ENCODE measurements at places on chromosomes 16 and 17.

DNA sequence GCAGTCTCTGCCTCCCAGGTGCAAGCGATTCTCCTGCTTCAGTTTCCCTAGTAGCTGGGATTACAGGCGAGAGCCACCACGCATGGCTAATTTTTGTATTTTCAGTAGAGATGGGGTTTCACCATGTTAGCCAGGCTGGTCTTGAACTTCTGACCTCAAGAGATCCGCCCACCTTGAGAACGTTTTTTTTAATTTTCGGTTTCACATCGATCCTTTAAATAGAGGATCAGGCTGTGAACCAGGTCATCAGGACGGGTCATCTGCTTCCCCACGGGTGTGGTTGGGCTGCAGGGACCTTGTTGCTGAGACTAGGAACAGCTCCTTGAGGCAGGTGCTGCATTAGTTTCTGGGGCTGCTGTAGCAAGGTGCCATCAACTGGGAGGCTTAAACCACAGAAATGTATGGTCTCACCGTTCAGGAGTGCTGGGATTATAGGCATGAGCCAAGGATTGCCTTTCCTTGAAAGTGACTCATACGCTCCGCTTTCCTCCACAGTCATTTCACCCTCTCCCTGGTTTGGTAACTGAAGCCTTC, 7.9 kb upstream of the NAGPA start:
- peak; percentile 90 for DNase-seq
- no peaks in the 10 kb centered on the region for H3K36me3 ChIP-seq
- no peak overlapping the region for H3K4me3 ChIP-seq
- 0 out of 2 replicates have a peak overlapping the region, but pooled peaks have one; percentile 29 for H3K27ac ChIP-seq

- no peak for DNase-seq
- H3K4me1 ChIP-seq, result no peaks in the 10 kb centered on the region
- no peaks in the 10 kb centered on the region for H3K36me3 ChIP-seq
- H3K27ac ChIP-seq, result no peak overlapping the region
- H3K4me3 ChIP-seq, result no peak overlapping the region
Measured at GRCh38 chr16:49727611-49728010, 128.3 kb downstream of the ZNF423 start.

- peaks cover 8% of the 10 kb centered on the region for H3K36me3 ChIP-seq
- H3K27ac ChIP-seq, result peak overlapping the region; percentile 44
- no peaks in the 10 kb centered on the region for H3K27me3 ChIP-seq
- DNase-seq, result peak; percentile 63
- H3K4me1 ChIP-seq, result peaks cover 17% of the 10 kb centered on the region
Measured at GRCh38 chr16:46658925-46659324, 30.1 kb downstream of the VPS35 start.

GRCh38 chr17:59219370-59219769, 941 bp upstream of the GDPD1 start:
- H3K36me3 ChIP-seq, result no peaks in the 10 kb centered on the region
- no peak for DNase-seq
- H3K4me1 ChIP-seq, result peaks cover 5% of the 10 kb centered on the region

- DNase-seq, result no peak
- no peaks in the 10 kb centered on the region for H3K27me3 ChIP-seq
- no peak overlapping the region for H3K27ac ChIP-seq
- H3K4me3 ChIP-seq, result no peak overlapping the region
Measured at GRCh38 chr16:15510992-15511391, 76.6 kb downstream of the BMERB1 start.

DNA sequence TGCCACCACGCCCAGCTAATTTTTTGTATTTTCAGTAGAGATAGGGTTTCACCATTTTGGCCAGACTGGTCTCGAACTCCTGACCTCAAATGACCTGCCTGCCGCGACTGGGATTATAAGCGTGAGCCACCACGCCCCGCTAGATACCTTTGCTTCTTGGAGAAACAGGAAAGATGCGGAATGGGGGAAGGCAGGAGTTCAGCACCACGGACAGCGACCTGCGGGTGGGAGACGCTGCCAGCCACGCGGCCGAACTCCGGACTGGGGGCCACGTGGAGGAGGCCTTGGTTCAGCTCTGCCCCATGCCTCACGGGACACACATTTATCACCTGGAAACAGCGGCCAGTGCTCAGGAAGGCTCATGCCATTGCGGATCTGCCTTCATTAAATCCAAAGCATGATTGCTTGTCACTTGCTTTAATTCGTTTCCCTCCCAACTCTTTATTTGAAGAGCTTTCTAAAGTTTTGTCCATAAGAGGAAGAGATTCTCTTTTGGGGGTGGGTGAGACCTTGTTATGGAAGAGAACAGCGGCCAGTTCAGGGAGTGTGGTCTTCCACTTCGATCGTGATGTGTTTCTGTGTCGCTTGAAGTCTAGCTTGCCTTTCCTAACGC, 219.9 kb downstream of the ENGASE start:
- no peaks in the 10 kb centered on the region for H3K36me3 ChIP-seq
- no peaks in the 10 kb centered on the region for H3K4me1 ChIP-seq
- DNase-seq, result peak; percentile 49
- no peak overlapping the region for H3K4me3 ChIP-seq

DNA sequence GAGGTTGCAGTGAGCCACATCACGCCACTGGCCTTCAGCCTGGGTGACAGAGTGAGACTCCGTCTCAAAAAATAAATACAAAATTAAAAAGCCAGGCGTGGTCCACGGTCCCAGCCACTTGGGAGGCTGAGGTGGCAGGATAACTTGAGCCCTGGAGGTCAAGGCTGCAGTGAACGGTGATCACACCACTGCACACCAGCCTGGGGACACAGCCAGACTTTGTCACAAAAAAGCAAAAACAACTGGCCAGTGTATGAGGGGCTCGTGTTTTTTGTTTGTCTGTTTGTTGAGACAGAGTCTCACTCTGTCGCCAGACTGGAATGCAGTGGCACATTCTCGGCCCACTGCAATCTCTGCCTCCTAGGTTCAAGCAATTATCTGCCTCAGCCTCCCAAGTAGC, 1.2 kb upstream of the UBB start:
- H3K27ac ChIP-seq, result no peak overlapping the region
- DNase-seq, result no peak
- no peaks in the 10 kb centered on the region for H3K27me3 ChIP-seq
- H3K4me3 ChIP-seq, result no peak overlapping the region

- H3K27ac ChIP-seq, result no peak overlapping the region
- no peaks in the 10 kb centered on the region for H3K27me3 ChIP-seq
- no peak overlapping the region for H3K4me3 ChIP-seq
- no peaks in the 10 kb centered on the region for H3K4me1 ChIP-seq
- no peaks in the 10 kb centered on the region for H3K36me3 ChIP-seq
Measured at GRCh38 chr16:23025692-23026307, 123.5 kb downstream of the USP31 start.

- H3K27ac ChIP-seq, result no peak overlapping the region
- no peak overlapping the region for H3K4me3 ChIP-seq
- no peaks in the 10 kb centered on the region for H3K4me1 ChIP-seq
- H3K27me3 ChIP-seq, result no peaks in the 10 kb centered on the region
- peaks cover 13% of the 10 kb centered on the region for H3K36me3 ChIP-seq
Measured at GRCh38 chr17:21201298-21201595, 12.7 kb downstream of the TMEM11 start.

DNA sequence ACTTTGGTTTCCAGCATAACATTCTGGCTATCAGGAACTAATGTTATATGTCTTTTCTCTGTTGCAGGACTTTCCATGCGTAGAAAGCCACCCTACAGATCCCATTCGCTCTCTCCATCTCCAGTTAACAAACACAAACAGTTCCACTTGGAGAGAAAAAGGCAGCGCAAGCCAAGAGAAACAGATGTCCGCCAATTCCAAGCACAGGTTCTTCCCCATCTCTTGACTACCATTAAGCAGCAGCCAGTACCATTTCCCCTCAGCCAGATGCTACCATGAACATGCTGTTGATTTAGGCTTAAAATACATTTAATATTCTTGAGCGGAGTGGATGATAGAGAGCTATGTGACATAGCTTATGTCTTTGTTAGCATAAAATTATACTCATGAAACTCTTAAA, 22.4 kb downstream of the CEP95 start:
- no peak overlapping the region for H3K4me3 ChIP-seq
- peaks cover 15% of the 10 kb centered on the region for H3K36me3 ChIP-seq
- H3K27ac ChIP-seq, result no peak overlapping the region
- no peaks in the 10 kb centered on the region for H3K27me3 ChIP-seq
- DNase-seq, result no peak

DNA sequence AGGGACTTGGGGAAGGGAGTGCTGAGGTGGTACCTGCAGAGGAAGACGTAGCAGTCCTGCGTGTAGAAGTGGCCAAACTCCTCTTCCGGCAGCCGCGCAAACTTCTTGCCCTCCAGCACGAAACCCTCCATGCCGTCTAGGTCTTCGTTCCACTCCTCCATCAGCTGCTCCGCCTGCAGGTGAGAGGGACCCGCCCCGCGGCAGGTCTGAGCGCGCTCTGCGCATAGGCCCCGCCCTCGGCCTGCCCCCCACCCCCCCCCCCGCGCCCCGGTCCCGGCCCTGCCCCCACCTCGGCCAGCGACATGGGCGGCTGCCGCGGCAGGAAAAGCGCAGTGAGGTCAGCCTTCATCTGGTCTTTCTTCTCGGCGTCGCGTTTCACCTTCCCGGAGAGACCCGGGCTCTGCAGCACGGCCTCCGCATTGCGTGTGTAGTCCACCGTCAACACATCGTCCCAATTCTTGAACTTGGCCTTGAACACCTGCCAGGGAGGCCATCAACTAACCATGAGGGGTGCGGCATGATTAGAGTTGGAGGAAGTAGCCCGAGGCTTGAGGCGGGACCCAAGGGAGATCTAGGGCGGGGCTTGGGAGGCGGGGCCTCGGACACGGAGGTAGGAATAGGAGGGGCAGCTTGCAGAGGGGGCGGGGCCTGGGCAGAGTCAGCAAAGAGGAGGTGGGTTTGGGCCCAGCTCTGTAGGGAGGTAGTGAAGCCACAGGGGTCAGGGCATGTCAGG, 11.5 kb downstream of the FLII start:
- H3K27me3 ChIP-seq, result no peaks in the 10 kb centered on the region
- no peak overlapping the region for H3K4me3 ChIP-seq
- no peak overlapping the region for H3K27ac ChIP-seq

GRCh38 chr16:51707666-51708065, 556.6 kb upstream of the SALL1 start:
- H3K4me1 ChIP-seq, result no peaks in the 10 kb centered on the region
- no peaks in the 10 kb centered on the region for H3K36me3 ChIP-seq
- H3K4me3 ChIP-seq, result no peak overlapping the region
- H3K27ac ChIP-seq, result no peak overlapping the region
- no peaks in the 10 kb centered on the region for H3K27me3 ChIP-seq

DNA sequence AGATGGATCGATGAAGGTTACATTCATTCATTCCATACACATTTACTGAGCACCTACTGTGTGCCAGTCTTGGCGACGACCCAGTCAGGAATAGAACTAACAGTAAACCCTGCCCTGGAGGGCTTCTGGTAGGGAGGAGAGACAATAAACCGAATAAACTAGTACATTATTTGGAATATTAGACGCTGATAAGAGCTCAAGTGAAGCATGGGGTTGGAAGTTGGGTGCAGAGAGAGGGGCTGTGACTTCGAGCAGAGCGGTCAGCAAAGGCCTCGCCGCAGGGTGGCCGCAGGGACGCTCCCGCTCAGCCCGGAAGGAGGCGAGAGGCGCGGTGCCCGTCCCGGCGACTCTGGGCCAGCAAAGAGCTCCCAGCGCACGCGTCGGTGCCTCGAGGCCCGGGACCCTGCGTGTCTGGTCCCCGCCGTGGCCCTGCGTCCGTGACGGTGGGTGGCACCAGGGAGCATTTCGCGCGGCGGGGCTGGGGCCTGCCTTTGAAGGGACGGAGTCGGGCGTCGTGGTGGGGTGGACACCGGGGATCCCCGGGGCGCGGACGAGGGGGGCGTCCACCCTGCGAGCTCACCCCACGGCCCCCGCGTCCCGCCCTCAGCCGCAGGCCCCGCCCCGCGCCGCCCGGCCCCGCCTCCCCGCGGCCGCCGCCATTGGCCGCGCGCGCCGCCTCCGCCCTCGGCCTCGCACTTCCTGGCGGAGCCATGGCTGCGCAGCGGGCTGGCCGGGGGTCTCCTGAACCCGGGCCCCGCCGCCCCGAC, at the start of gene KLHL36:
Gene KLHL36 (plus strand): TSS at position 684 of the 767 bp plus-strand sequence. CDS start 2,357 bp downstream, outside the sequence.
- H3K36me3 ChIP-seq, result no peaks in the 10 kb centered on the region
- peak; percentile 21 for DNase-seq
- no peaks in the 10 kb centered on the region for H3K27me3 ChIP-seq
- H3K27ac ChIP-seq, result no peak within 1 kb of the TSS
- peaks cover 12% of the 10 kb centered on the region for H3K4me1 ChIP-seq

- no peaks in the 10 kb centered on the region for H3K36me3 ChIP-seq
- no peak for DNase-seq
- no peak overlapping the region for H3K27ac ChIP-seq
- no peaks in the 10 kb centered on the region for H3K4me1 ChIP-seq
- peaks cover 97% of the 10 kb centered on the region for H3K27me3 ChIP-seq
Measured at GRCh38 chr17:77802811-77803220, 155.7 kb upstream of the TNRC6C start.

DNA sequence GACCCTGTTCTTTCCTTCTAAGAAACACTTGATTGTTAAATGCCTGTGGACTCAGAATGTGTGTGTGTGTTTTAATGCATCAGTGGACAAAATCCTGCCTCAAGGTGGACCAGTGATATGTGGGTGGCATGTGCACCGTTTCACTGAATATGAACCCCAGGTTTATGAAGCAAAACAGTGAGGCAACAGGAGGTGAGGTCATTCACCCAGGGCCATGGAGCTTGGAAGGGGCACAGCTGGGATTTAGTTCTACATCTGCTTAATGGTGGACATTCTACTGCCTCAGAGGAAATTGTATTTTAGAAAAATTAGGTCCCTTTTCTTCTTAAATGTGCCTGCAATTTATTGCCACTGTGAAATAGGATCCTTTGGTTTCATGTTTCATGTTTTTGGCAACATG, 549.5 kb upstream of the EEF2KMT start:
- no peak for DNase-seq
- no peak overlapping the region for H3K4me3 ChIP-seq
- no peak overlapping the region for H3K27ac ChIP-seq
- H3K27me3 ChIP-seq, result no peaks in the 10 kb centered on the region
- H3K36me3 ChIP-seq, result no peaks in the 10 kb centered on the region

- no peaks in the 10 kb centered on the region for H3K36me3 ChIP-seq
- H3K27me3 ChIP-seq, result peaks cover 20% of the 10 kb centered on the region
- H3K27ac ChIP-seq, result no peak overlapping the region
- DNase-seq, result no peak
- H3K4me3 ChIP-seq, result peak overlapping the region; percentile 8
Measured at GRCh38 chr17:81223762-81224130, 981 bp upstream of the CEP131 start.

- H3K36me3 ChIP-seq, result no peaks in the 10 kb centered on the region
- no peak for DNase-seq
- no peak overlapping the region for H3K27ac ChIP-seq
- H3K4me1 ChIP-seq, result no peaks in the 10 kb centered on the region
Measured at GRCh38 chr16:89378947-89379771, 111.2 kb downstream of the ANKRD11 start.

GRCh38 chr17:50265690-50266315, 8.5 kb upstream of the TMEM92 start:
- H3K36me3 ChIP-seq, result no peaks in the 10 kb centered on the region
- H3K27ac ChIP-seq, result no peak overlapping the region
- DNase-seq, result no peak
- H3K4me1 ChIP-seq, result no peaks in the 10 kb centered on the region

DNA sequence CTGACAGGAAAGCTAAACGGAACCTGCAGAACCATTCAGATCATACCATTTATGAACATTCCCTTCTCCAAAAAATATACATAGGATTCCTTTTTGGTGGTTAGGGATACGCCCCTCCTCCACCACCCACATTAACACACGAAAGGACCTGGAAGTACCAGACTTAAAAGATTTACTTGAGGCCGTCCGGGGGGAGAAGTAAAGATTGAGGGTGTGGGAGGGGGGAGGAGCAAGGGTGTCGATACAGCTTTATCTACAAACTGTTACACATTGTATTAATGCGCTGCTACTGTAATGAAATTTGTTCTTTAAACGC, 537 bp downstream of the PALB2 start:
- H3K27me3 ChIP-seq, result no peaks in the 10 kb centered on the region
- 0 out of 2 replicates have a peak, but pooled peaks cover 2% of the 10 kb centered on the region for H3K4me1 ChIP-seq
- no peak for DNase-seq
- H3K36me3 ChIP-seq, result no peaks in the 10 kb centered on the region
- H3K27ac ChIP-seq, result peak overlapping the region; percentile 24

Measured in MM.1S (cell line).